Hematopoietic multipotent progenitor cell treated with erythropoietin and hydrocortisone succinate and interleukin-3 and kit ligand, for 17 days (in vitro differentiated cells): ENCODE measurements at places on chromosomes 6 and 20.

DNA sequence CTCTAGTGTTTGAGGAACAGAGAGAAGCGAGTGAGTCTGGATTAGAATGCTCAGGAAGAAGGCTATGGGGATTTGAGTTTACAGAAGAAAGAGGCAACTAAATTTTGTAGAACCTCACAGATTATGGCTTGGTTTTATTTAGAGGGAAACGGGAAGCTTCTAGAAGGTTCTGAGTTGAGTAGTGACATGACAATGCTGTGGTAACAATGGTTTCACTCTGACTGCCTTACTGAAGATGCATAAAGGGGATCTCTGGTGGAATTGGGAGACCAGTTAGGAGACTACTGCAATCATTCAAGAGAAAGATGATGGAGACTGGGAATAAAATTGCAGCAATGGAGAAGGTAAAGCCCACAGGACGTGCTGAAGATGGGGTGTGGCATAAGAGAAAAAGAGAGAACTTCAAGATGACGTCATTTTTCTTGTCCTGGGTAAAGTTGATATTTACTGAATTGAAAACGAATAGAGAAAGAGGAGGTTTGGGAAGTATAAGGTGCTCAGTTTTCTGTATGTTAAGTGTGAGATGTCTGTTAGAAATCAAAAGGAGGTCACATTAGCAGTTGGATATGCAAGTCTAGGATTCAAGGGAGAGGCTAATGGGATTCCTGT, 710.1 kb upstream of the NRSN1 start:
- DNase-seq, result no peak

DNA sequence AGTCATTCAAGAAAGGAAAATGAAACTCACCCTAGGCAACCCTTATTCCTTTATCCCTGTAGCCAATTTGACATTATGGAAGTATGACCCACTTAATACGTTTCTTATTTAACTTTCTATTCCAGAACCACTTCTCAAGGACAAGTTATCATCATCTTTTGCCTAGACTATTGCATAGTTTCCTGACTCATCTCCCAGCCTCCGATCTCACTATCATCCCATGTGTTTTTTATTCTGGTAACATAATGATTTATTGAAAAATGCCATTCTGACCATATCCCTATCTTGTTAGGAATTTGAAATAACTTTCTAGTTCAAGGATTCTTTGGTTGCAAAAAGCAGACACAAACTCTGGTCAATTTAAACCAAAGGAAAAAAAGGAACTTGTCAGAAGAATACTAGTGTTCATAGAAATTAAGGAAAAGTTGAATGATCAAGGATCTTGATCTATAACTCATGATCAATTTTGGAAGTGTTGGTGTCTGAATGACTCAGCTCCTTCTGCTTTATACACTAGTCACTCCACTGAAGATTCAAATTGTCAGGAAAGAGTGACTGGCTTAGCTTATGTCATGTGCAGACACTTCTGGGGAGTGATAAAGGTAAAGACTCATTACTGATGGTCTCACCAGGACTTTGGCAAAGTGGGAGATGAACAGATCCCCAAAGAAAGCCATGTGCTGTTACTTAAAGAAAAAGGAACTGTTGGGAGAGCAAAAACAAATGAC, 8.5 kb upstream of the TINAG start:
- DNase-seq, result no peak

GRCh38 chr6:1003394-1004160, 308.3 kb upstream of the FOXQ1 start:
- DNase-seq, result no peak

DNA sequence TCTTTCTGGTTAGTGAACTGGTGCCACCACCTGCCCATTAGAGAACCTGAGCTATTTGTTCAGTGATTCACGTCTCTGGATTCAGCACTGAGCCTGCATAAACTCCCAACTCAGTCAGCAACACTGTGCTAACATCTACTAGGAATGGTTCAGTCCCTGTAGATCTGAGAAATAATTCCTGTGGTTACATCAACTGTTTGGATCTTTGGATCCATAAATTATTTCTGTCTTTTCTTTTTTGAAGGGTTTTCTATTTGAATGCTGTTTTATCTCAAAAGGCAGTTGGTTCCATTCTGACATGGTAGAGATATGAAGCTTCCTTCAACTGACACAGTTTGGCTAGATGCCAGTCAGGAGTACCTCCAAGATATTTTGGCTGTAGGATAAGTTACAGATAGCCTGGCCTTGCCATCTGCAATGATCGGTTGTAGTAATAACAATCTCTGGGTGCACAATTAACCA, 125.9 kb downstream of the TRMT11 start:
- peak; percentile 54 for DNase-seq

GRCh38 chr6:110589865-110590513, 113.6 kb upstream of the SLC22A16 start:
- no peak for DNase-seq

GRCh38 chr6:160523223-160523622, 140.9 kb downstream of the LPA start:
- no peak for DNase-seq

GRCh38 chr20:7231303-7231702, 463.8 kb downstream of the BMP2 start:
- DNase-seq, result no peak

DNA sequence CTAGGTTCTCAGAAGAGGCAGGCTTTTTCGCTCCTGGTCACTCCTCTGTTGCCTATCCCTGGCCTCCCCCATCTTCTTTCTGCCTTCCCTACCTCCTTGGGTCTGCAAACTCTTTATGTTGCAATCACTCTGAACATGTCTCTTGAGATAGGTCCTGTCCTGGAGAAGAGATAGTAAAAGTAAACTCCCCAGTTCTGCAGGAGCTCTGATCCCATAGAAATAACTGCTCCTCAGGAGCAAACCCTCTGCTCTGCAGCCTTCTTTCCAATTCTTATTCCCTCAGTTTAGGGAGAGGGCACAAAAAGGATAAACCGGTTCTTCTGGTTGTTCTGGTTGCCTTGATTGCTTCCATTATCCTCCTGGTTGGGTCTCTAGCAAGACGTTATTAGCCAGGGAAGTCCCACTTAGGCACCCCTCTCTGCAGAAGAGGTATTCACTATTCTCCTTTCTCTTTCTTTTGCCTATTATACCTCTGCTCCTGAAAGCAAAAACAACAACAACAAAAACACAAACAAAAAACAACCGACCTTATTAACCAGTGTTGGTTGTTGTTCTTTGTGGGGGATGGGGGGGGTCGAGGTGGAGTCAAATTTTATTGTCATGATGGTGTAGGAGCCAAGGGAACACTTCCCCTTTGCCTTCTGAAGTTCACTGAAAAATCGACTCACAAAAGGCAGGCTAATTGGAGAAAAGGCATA, 973 bp downstream of the TRIM38 start:
- DNase-seq, result peak; percentile 49

DNA sequence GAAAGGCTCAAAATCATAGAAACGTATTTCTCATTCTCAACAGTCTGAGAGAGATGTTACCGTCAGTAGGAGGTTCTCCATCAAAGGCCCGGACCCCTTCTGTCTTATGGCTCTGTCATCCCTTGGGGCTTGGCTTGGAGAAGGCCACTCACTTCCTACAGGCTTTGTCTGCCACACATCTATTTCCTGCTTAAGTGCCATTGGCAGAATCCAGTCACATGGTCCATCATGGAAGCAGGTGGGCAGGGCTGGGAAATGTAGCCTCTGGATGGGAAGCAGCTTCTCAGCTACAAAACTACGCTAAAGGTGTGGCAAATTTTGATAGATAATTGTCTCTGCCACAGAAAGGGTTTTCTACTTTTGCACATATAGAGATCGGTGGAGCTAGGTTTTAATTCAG, 12.6 kb upstream of the ZFP64 start:
- no peak for DNase-seq

- no peak for DNase-seq
These were observed 88.9 kb downstream of the ARMC2 start for GRCh38 chr6:108937170-108937569.

- no peak for DNase-seq
These were observed 51.8 kb downstream of the CDK5RAP1 start for GRCh38 chr20:33349493-33349892.
